Dorsolateral prefrontal cortex (tissue), 122 donors: ENCODE measurements at places on chromosomes 1 and 21.

- no peak for DNase-seq
Observed at GRCh38 chr1:201632364-201632952, 93.5 kb downstream of the NAV1 start.

DNA sequence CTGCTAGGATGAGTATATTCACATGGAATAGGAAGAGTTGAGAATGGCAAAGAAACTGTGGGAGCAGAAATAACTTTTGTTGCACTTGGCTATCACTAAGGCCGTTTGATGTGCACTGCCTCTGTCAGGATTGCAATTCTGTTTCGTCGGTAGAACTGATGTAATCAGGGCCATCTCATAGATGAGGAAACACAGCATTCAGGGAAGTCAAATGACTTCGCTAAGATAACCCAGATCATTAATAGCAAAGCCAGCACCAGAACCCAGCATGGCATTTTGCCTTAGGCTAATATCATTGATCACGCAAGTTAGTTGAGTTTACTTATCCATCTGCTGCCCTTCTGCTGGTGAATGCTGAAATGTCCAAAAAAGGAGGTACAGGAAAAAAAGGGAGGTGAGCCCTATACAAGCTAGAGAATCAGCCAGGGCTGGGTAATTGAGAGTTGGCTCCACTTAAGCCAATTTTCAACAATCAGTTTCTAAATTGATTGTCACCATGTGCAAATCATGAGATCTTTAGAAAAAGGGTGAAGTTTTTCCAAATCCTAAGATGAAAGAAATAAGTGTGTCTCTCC lies 7.6 kb downstream of the RASSF5 start:
- no peak for DNase-seq

DNA sequence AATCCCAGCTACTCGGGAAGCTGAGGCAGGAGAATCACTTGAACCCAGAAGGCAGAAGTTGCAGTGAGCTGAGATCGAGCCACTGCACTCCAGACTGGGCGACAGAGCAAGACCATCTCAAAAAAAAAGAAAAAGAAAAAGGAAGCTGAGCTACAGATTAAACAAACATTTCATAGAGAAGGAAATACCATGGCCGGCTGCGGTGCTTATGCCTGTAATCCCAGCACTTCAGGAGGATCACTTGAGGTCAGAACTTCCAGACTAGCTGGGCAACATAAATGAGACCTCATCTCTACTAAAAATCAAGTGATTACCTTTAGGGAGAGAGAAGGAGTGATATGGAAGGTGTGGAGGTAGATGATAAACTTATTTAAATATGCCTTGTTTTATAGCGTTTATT lies 14.0 kb upstream of the CFAP126 start:
- no peak for DNase-seq

- no peak for DNase-seq
Observed at GRCh38 chr1:101237229-101237837, 514 bp downstream of the S1PR1 start.

- DNase-seq = no peak
Observed at GRCh38 chr1:8742022-8742924, 75.2 kb downstream of the RERE start.

DNA sequence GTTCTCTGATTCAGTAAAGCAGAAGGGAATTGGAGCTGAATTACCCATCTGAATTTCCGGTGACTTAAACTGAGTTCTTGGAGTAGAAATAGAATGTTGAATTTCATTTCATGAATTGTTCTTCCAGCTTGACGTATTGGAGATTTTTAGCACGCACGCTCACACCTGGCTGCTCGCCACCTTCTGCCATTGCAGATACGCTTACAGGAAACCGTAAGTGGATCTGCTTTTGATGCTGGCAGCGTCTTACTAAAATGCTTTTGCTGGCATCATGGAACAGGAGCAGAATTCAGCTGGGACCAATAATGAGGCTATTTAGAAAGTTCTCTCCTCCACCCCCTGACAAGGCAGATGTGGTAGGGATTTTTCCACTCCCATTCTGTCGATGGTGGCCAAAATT lies 17.7 kb upstream of the ELAVL4 start:
- no peak for DNase-seq

- DNase-seq = no peak
Observed at GRCh38 chr1:15309687-15310086, 62.7 kb downstream of the FHAD1 start.

GRCh38 chr1:31055953-31056352 lies 9.6 kb downstream of the PUM1 start:
- DNase-seq = no peak

GRCh38 chr1:10529765-10530164 lies 55.0 kb downstream of the PEX14 start:
- no peak for DNase-seq

- DNase-seq = no peak
Observed at GRCh38 chr1:109556563-109556962, 8.1 kb downstream of the GNAI3 start.

DNA sequence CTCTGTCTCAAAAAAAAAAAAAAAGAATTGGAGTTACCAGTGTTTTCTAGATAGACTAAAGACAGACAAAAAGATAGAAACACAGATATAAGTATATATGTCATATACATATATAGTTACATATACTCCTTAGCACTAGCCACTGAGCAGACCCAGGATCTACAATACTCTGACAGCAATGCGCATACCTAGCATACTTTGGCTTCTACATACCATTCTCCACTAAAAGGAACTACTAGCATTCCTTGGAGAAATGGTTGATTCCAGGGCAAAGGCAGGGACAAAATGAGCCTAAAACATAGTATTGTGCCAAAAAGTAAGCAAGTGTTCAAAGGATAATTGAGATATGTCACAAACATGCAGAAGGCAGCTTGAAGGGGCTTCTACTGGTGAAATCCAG lies 22.7 kb downstream of the SYNJ1 start:
- no peak for DNase-seq

GRCh38 chr1:183604038-183604808 lies 14.0 kb upstream of the NCF2 start:
- no peak for DNase-seq

- DNase-seq = no peak
Observed at GRCh38 chr1:25688390-25689119, 72.0 kb downstream of the MAN1C1 start.

DNA sequence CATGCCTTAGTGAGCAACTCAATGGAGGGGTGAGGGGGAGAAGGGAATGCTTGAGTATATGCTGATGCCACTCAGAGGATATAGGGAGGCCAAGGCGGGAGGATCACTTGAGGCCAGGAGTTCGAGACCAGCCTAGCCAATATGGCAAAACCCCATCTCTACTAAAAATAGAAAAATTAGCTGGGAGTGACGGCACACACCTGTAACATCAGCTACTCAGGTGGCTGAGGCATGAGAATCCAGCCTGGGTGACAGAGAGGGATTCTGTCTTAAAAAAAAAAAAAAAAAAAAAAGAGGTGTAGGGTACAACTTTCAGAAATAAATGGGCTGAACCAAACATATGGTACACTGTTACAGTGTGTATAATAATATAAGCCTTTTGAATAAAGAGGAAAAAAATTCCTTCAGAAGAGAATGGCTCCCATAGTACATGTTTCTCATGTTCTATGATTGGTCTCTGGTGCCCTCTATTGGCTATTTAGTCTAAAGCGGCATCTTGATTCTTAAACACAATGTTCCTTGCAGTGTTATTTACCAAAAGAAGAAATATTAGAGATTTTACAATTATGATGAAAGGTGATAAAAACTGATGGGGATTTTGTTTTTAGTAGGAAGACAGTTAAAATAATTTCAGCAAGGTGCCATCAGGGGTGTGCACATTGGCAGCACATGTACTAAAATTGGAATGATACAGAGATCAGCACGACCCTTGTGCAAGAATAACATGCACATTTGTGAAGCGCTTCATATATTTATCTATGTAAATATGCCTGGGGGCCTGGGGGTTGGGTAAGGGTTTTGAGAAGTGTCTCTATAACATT lies 109.8 kb downstream of the PATJ start:
- no peak for DNase-seq

GRCh38 chr1:205976708-205977401 lies 26.3 kb downstream of the RAB7B start:
- DNase-seq = no peak

GRCh38 chr1:208520438-208521099 lies 276.4 kb upstream of the PLXNA2 start:
- DNase-seq = no peak

- DNase-seq = no peak
Observed at GRCh38 chr1:157040802-157041201, 4.7 kb downstream of the ARHGEF11 start.

DNA sequence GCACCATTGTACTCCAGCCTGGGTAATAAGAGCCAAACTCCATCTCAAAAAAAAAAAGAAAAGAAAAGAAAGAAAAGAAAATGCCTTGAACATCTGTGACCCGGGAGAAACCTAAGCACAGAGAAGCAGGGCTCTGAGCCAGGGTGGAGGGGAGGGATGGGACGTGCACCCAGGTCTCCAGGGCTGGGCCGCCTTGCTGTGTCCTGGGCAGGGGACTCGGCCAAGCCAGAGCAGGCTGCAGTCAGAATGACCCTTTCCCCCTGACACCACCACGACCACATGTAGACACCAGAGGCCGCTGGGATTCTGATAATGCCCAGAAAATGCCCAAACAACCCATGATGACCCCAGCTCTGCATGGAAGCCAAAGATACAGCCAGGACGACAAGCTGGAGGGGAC lies 17.8 kb downstream of the CHD5 start:
- DNase-seq = no peak

GRCh38 chr1:12715896-12716437 lies at the start of gene AADACL3:
TSS of gene AADACL3 (plus strand) at chr1:12716110. CDS start at chr1:12716177, 67 bp downstream.
- no peak for DNase-seq

DNA sequence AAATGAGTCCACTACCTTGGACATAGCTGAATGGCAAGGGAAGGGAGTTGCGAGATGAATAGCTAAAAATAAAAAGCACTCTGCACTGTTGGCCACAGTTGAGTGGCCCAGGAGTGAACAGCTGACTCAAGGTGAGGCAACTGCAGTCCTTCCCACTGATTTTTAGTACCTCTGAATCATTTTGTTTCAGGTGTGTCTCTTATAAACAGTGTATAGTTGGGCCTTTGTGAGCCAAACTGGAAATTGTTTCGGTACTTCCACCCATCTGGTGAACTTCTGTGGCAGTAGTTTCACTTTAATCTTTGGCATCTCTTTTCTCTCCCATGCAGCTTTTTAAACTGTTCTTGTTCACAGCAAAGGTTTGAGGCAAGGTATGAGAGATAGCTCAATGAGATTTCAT lies 122.7 kb downstream of the VAV3 start:
- no peak for DNase-seq

DNA sequence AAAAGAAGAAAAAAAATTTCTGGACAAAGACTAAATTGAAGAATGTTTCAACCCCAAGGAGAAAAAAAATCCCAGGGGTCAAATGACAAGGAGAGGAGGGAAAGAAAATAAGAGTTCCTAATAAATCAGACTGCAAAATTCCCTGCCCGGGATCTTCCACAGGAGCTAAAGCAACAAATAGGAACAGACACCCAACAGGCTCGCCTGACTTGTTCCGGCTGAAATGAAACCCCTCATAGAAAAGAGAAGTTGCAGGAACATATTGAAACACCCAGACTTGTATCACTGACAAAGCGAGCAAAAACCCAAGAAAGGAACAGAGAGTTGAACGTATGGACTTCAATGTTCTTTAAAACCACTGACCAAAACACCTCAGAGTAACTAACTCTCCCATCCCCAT lies 123.0 kb downstream of the TIAM1 start:
- no peak for DNase-seq

DNA sequence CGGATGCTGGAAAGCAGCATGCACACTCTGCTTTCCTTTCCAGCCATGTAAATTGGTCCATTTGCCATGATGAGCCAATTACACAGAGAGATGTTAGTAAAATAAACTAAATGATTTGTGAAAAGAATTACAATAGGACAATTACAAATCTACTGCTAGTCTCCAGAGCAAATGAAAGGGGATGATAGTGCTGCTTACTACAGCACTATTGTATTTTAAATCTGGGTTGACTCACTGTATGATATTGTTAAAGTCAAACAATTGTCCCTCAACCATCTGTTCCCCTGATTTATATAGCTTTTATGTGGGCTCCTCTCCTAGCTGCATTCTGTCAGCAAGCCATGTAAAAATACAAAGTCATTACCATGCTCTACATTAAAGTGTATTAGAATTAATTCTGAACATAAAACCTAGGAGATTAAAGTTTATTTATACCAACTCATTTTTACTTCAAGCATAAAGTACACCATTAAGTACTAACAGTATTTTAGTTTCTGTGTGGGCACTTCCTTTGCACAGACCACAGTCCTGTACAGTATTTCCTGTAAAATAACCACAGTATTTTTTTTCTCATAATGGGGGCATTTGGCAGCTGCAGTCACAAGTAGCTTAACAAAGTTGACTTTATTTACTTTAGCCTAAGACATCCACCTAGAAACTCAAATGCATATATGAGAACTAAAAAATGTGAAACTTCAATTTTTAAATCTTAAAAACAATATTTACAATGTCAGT lies 135.8 kb downstream of the VAV3 start:
- DNase-seq = no peak

DNA sequence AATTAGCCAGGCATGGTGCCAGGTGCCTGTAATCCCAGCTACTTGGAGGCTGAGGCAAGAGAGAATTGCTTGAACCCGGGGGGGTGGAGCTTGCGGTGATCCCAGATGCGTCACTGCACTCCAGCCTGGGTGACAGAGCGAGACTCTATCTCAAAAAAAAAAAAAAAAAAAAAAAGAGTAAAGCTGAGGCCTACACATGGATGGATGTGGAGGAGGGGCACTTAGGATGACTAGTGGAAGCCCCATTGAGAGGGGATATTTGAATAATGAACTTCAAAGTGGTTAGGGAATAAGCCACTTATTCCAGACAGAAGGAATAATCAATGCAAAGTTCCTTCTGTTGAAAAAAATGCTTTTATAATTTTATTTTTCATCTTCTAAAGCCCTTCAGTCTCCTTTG lies 51.4 kb downstream of the PTBP2 start:
- no peak for DNase-seq

- no peak for DNase-seq
Observed at GRCh38 chr1:221149111-221149510, 269.9 kb downstream of the HLX start.

GRCh38 chr1:19866758-19867157 lies 15.4 kb upstream of the OTUD3 start:
- DNase-seq = no peak

DNA sequence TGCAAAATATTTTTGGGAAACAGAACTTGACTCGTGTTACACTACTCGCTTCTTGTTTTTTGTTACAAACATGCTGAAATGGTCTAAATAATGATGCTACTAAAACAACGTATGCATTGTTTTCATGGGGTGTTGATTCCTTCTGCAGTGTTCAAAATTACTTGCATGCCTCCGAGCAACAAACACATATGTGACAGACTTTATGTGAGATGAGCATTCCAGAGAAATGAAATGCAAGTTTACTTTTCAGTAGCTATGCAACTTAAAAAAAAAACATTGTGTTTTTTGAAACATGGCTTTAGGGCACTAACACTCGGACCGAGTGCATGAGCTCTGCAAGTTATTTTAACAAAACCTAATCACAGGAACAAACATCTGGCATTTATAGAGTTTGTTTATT lies 84.8 kb downstream of the CAMTA1 start:
- no peak for DNase-seq
